Fibroblast of skin of right quadriceps (primary cell): ENCODE measurements at places on chromosomes 7 and 10.
A peak's percentile ranks its signal among the peaks of the same experiment; 100 is the strongest.

GRCh38 chr7:41624818-41625217 lies 78.1 kb downstream of the INHBA start:
- peak; percentile 30 for DNase-seq

GRCh38 chr10:88318803-88319202 lies 264.3 kb downstream of the RNLS start:
- no peak for DNase-seq

DNA sequence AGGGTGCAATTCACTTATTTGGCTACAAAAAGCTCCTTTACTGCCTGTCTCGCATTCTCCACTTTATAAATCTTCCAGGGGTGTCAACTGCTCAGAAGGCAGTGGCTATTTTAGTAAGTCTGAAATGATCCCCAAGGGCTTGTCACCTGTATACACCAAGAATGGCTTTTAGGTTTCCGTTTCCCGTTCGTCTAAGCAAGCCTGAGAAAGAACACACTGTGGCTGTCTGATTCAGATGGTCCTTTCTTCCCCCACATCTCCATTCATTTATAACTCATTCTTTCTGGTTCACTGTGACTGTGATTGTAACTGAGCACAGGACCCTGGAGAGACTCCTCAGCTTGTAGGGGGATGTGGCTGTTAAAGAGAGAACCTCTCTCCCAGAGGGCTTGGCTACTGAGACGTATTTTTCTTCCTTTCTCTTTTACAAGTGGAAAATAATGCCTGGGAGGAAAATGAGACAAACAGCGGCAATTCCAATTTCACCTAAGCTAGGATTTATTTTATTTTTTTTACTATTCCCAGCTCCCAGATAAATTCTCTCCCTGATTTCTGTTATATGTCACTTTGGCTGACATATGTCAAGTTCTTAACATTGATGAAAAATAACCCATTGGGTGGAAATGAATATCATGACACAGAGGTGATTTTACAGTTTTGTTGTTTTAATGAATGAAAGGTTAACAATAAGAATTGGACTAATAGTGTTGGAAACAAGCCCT lies 129.3 kb downstream of the FAM107B start:
- no peak for DNase-seq

DNA sequence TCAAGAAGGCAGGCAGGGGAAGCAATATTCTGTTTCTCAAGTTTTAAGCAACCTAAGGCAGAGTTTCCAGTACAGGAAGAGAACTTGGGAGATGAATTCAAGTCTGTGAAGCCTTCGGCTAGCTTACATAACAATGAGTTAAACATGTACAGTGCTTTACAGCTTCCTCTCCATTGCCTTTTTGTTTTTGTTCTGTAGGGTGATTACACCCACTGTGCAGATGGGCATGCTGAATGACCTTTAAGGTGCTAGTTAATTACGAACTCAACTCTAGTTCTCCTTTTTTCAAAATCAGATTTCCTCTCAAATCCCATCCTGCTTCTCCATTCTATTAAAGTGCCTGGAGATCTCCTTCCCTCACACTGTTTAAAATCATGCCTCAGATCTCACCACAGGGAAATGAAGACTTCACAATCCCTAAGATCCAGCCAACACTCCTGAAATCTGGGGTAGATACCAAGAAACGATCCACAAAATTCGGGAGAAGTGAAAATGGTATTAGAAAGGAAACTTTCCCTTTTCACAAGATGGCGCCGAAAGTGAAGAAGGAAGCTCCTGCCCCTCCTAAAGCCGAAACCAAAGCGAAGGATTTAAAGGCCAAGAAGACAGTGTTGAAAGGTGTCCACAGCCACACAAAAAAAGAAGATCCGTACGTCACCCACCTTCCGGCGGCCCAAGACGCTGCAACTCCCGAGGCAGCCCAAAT lies 16.8 kb upstream of the MSMB start:
- no peak for DNase-seq

DNA sequence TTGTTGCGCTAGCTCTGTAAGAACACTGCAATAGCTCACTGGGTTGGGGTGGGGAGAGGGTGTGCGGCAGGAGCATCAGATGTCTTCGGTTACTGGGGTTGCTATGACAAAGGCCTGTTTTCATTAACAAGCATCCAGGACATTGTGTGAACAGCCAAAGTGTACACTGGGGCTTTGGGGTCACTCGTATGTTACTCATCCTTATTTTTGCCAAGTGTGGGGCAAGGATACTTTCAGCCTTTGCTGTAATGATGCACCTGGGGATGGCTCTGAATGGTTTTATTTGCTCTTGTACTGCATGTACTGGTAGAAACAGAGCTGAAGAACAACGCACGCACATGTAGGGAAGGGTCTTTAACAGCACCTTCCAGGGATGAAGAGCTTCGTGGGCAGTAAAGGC lies 73.0 kb upstream of the AFAP1L2 start:
- peak; percentile 9 for DNase-seq

GRCh38 chr7:156703209-156703608 lies 62.6 kb downstream of the RNF32 start:
- no peak for DNase-seq

GRCh38 chr7:89517815-89518214 lies 636.5 kb upstream of the STEAP1 start:
- DNase-seq: no peak

- no peak for DNase-seq
These were observed 639.0 kb downstream of the AUTS2 start for GRCh38 chr7:70237256-70237655.

GRCh38 chr10:13347500-13348156 lies 465 bp downstream of the SEPHS1 start:
- peak; percentile 79 for DNase-seq

DNA sequence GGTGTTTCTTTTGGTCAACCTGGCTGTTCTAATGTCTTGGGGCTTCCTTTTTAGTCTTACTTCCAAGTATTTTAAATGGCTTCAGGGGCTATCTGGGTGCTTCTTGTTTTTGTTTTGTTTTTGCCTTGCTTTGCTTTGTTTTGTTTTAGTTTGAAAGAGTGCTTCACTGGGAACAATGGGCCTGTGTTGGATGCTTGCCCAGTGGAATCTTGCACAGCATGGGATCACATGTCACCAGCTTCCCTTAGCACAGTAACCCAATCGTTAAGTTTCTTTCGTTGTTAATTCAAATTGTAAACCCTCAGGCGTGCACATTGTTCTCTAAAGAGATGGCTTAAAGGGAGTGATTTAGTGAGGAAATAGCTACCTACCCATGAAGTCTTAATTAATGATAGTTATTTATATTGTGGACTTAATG lies 8.9 kb downstream of the COL17A1 start:
- DNase-seq: peak; percentile 13

- no peak for DNase-seq
These were observed 160.0 kb upstream of the MKI67 start for GRCh38 chr10:128286141-128286761.

GRCh38 chr7:4216016-4216415 lies 466.1 kb upstream of the FOXK1 start:
- no peak for DNase-seq

DNA sequence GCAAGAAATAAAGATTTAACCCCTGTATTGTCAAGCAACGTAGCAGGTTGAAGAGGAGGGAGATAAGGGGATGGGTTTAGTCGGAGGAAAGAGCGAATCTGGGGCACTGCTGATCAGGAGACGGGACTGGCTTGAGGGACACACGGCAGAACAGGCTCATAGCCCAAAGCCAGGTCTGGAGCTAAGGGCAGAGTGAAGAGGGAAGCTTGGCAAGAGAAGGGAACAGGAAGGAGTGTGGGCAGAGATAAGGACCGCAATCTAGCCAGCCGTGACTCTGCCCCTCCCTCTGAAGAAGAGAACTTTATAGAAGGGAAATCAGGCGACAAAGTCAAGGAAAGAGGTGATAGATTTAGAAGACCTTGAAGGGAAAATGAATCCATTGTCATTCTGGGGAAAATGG lies 67.6 kb downstream of the CAV1 start:
- no peak for DNase-seq

- peak; percentile 45 for DNase-seq
These were observed 10.4 kb upstream of the SMC3 start for GRCh38 chr10:110556969-110557601.

GRCh38 chr7:132035517-132036362 lies 479.3 kb upstream of the PODXL start:
- no peak for DNase-seq

DNA sequence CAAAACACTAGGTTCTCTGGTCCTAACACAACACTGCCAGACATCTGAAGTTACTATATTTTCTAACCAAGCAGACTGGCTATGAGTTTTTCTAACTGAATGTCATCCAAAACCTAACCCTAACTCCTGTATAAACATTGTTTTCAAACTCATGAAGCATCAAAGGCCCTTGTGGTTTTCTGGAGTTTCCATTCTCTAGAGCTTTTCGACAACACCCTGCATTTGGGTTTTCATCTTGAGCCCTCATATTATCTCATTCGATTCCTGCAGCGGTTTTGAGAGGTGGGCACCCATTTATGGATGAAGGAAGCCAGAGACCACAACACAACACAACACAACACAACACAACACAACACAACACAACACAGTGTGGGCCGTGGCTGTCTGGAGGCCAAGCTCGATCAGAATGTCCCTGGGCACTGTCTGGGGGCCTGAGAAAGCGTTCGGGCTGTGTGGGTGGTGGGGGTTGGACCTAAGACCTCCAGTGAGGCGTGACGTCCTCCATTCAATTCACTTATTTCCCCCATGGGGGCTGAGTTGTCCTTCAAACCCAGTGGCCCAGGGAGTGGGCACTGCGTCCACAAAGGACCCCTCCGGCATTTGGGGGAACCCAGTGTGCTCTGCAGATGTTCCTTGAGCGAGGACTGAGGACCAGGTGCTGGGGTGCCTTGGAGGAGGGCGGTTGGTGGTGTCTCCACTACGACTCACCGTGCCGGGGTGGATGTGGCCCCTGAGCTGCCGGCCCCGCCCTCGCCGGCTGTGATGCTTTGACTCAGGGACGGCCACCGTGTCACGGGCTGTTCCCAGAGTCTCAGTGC lies 490.4 kb downstream of the DNAJB6 start:
- DNase-seq: no peak

GRCh38 chr10:11723359-11723758 lies 18.8 kb upstream of the ECHDC3 start:
- DNase-seq: no peak

DNA sequence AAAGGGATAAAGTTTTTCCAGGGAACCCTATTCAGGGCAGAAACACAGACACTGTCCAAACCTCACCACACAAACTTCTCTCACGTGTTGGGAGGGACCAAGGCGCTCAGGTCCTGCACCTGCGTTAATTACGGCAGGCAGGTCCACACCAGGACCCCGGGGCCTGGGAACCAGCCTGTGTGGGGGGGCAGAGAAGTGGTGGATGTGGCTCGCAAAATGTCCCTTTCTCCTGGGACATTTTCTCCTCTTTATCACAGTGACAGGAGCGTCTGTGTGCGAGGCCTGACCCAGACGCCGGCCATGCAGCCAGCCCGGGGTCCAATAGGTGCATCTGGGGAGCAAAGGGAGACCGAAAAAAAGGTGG lies 73.4 kb upstream of the ZNF722 start:
- no peak for DNase-seq

DNA sequence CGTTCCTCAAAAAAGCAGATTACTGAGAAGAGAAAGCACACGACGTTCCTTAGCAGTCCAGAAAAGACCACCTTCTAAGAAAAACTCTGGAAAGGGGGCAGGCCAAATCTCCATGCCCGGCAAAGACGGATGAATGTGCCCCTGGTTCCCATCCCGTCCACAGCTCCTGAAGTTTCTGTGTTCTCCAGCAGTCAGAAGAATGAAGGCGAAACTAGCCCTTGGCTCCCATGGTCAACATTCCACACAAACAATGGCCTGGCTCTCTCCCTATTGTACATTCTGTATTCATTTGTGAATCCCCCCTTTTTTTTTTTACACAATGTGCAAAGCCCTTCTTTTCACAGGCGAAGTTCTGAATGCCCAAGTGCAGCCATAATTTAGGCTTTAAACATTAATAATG lies 5.3 kb downstream of the CTBP2 start:
- no peak for DNase-seq

DNA sequence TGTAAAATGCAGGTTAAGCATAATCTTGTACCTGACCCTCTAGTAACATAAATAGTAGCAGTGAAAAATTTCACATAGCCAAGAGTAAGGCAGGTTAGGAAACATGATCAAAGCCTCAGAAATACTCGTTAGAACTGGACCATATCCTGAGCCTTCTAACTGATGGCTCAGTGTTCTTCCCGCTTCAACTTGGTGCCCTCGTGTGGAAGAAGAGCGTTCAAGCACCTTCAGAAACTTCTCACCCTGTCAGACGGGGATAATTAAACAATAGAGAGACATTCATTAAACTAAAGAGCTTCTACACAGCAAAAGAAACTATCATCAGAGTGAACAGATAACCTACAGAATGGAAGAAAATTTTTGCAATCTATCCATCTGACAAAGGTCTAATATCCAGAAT lies 124.5 kb downstream of the MYOF start:
- peak; percentile 35 for DNase-seq

DNA sequence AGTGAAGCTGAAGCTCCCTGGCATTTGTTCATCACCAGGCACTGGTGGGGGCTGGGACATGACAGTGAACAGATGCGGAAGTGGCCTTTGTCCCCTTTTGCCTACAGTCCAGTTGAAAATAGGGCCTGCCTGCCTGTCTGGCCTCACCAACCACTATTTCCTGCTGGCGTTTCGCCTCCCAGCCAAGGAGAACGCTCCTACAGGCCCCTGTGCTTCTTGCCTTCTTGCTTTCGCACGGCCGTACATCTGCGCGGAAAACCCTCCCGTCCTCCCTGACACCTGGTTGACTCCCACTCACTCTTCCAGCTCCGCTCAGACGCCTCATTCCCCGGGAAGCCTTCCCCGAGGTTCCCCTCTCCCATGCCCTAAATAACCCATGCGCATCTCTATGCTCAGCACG lies 317.3 kb downstream of the PRPF18 start:
- DNase-seq: no peak

- no peak for DNase-seq
These were observed 1.2 kb downstream of the HMX2 start for GRCh38 chr10:123149162-123149567.

GRCh38 chr7:128783143-128783861 lies 7.7 kb upstream of the OPN1SW start:
- DNase-seq: peak; percentile 90

DNA sequence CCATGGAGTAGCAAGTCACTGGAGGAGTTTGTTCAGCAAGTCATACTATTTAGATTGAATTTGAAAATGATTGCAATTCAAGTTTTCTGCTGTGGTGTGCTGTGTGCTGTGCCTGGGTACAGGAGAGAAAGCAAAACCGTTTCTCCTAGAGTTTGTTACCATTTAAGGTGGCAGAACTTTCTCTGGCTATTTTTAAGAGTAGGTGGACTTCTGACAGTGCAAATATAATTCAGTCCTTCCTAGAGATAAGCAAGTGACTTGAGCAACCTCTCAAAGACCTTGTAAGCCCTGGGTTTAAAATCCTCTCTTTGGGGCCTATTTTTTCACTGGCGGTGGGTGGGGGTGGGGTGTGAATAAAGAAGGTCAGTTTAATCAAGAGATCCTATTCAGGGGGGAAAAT lies 42.9 kb upstream of the FGL2 start:
- DNase-seq: no peak

- DNase-seq: no peak
These were observed 211.2 kb downstream of the GLI3 start for GRCh38 chr7:42025635-42026375.

DNA sequence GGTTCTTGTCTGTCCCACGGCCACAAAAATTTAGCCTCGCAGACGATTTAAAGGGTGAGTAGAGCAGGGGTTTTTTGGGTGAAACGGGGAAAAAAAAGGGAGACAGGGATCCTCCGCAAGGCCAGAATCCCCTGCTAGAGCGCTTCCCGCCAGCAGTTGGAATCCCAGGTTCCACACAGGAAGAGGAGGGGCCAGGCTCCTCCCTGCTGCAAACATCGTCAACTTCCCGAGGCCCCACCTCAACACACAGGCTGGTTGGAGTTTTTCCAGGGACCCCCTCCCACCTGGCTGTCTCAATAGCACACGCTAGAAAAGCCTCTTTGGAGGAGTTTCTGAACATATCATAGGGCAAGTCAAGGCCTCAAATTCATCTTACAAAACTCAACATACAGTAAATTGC lies 112.7 kb downstream of the MTERF1 start:
- DNase-seq: no peak
